Endothelial cell (in vitro differentiated cells): ENCODE measurements at places on chromosomes 7 and 10. TPM values are rescaled to one million over a fixed set of nuclear protein-coding genes. Genes with fewer than 3 reads are reported as not detected.

GRCh38 chr10:73798927-73799560 lies 12.4 kb downstream of the NDST2 start:
- DNase-seq = no peak

DNA sequence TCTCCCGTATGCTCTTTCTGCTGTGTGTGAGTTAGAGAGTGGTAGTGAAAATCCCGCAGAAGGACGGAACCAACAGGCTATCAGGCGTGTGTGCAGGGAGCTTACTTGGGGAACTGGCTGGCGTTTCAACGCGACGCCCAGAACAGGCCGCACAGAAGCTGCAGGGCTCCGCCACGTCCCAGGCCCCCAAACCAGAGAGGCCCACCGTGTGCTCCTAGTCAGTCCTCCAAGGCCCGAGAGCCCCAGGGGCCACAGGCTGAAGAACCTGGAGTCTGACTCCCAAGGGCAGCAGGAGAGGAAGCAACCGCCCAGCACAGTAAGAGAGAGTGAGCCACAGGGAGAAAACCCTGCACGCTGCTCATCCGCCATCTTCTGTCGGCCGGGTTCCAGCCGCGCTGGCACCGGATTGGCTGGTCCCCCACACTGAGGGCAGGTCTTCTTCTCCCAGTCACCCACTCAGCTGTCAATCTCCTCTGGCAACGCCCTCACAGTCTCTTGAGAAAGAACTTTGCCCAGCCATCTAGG lies 730.6 kb upstream of the VSTM2A start:
- no peak for DNase-seq

DNA sequence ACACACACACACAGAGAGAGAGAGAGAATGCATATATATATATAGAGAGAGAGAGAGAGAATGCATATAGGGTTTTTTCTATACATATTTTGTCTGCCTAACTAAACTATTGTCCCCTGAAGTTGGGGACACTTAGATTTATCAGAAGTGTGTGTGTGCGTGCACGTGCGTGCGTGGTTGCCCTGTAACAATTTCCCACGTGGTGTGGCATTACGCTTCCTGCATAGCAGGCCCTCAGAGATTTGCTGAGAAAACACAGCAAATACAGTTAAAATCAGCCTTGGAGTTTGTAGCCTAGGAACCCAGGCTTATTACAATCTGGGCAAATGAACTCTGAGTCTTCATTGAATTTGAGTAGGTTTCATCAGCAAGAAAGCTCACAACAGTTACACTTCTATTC lies 14.7 kb downstream of the RNF32 start:
- no peak for DNase-seq

DNA sequence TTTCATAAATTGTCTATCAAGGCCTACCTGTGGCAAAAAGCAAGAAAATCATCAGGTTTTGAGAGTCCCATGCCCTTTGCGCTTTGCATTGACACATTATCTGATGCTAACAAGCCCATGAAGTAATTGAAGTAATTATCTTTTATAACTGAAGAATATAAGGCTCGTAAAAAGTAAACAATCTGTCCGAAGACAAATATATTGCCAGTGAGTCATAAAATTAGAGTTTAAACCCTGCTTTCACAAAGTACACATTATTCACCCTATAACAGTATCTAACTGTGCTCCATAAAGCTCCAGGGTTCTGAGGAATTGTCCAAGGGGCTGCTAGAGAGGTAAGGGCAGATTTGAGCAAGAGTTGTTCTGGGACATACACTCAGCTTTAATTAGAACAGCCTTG lies 102.3 kb upstream of the PPP1R3A start:
- DNase-seq = no peak

DNA sequence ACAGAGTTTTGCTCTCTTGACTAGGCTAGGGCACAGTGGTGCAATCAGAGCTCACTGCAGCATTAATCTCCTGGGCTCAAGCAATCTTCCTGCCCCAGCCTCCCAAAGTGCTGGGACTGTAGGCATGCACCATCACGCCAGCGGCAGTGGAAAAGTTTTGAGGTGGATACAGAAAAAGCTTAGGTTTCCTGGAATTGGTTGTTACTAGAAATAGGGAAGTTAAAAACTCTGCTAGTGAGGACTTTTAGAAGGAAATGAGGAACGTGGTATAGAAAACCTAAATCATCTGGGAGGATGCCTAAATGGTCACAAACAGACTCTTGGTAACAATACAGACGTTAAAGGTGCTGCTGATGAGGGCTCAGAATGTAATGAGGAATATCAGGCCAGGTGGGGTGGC lies 10.9 kb upstream of the SNX8 start:
- no peak for DNase-seq

Gene PRLHR
- not detected for total RNA-seq

Gene POLR3A
- total RNA-seq = 18.4 TPM

Gene WDFY4
- 0.54 TPM for total RNA-seq
